ENCODE measurements at places on chromosomes 4 and X.

- DNase-seq, result no peak
These were observed 366.2 kb upstream of the CLNK start for GRCh38 chr4:11050766-11051165.

- peak; percentile 36 for DNase-seq
These were observed 80.0 kb upstream of the AFAP1 start for GRCh38 chr4:8019396-8020365.

- DNase-seq, result no peak
These were observed 26.3 kb upstream of the TMEM131L start for GRCh38 chr4:153439831-153440230.

DNA sequence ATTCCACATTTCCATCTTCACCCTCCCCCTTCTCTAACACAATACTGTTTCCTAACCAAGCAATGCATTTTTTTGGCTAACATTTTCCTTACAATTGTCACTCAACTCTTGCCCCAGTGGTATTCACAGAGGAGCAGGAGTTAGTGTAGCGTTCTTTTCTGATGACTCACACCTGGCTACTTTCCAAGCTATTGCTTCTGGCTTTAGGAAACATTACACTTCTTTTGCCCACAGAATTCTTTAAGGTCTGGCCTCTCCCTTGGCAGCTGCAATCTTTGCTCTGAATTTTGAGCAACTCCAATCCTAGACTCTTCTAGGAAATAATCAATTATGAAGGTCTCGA is 27.5 kb upstream of the PDGFC start:
- no peak for DNase-seq

GRCh38 chr4:64497491-64497890 is 88.2 kb upstream of the TECRL start:
- DNase-seq, result no peak

- DNase-seq, result no peak
These were observed 179.1 kb upstream of the ANXA3 start for GRCh38 chr4:78372355-78372988.

- DNase-seq, result no peak
These were observed 20.3 kb downstream of the QRFPR start for GRCh38 chr4:121360495-121360894.

- no peak for DNase-seq
These were observed 122.4 kb downstream of the RASL11B start for GRCh38 chr4:52984462-52984881.

DNA sequence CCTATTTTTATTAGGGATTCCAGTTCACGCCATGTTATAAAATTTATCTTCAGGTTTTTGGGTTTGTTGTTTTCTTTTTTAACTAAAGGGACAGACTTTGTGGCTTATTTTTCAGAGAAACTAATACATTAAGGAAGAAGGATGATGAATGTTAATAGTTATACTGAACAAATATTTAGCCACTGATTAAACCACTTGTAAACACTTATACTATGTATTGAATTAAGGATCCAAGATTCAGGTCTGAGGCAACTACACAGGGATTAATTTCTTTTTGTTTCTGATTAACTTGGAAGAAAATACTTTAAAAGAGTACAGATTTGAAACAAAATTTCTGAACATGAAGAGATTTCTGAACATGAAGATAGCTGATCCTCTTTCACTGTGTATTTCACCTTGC is 82.8 kb upstream of the NAP1L5 start:
- no peak for DNase-seq

- DNase-seq, result no peak
These were observed 8.1 kb downstream of the TCEAL3 start for GRCh38 chrX:103615781-103616371.

DNA sequence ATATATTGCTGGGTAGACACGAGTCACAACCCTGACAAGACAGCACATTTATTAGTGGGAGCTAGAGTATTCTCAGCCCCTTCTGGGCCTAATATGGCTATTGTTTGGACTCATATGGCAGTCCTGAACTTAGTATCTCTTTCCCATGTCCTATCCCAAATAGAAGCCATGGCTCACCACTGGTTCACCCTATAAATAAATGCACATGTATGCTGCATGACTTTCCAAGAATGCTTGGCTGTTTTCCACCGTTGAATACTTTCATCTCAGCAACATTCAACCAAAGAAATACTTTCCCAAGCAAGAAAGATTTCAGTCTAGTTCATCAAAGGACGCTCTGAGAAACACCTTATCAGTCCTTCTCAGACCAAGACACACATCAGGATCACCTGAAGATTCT is 36.7 kb downstream of the SMPX start:
- no peak for DNase-seq

- no peak for DNase-seq
These were observed 382.0 kb downstream of the GABRG1 start for GRCh38 chr4:45741897-45742296.

DNA sequence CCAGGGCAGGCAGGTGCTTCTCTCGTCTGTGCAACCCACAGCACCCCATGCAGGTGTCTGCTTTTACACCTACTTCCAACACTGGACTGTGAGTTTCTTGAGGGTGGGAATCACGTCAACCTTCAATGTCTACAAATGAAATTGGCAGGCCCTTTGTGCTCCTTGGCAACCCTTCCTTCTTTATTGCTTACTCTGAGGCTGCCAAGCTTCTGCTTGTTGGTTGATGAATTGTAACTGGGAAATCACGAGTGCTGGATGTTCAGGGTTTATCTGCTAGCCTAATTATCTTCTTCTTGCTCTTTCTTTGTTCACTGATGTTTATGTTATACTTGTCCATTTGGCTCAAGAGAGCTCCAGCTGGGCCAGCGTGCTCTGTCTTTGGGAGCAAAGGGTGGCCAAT is 2.5 kb upstream of the DGAT2L6 start:
- DNase-seq, result no peak

DNA sequence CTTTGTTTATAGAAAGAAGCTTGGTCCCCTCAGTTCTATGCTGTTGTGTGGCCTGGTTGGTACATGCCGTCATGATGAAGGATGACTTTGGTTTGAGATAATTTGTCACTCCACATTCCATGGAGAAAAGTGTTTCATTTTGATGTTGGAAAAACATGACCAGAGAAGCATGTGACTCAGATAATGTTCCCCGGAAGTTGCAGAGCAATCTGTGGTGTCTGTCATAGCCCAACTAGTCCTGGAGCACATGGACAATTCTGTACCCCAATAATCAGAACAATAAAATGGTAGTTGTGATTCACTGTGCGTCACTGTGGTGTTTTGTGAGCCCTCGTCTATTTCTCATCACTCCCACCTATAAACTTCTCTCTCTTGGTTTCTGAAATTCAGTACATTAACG is 85.1 kb downstream of the PDK3 start:
- no peak for DNase-seq

- DNase-seq, result no peak
These were observed 813 bp downstream of the TLR7 start for GRCh38 chrX:12867685-12868084.

DNA sequence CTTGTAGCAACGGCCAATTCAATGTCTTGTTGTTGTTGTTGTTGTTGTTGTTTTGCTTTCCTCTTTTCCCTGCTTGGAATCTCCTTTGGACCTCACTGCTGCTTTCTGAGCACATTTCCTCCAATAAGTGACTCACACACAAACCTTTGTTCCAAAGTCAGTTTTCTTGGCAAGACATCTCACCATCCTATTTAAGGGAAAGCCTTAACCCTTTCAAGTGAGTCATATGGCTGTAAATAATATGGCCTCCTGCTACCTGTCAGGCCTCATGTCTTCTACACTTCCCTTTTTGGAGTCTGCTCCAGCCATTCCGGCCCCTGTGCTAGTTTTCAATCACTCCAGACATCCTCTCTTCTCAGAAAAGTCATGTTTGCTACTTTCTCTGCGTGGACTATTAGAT is 79.5 kb upstream of the MAGEB10 start:
- DNase-seq, result no peak

DNA sequence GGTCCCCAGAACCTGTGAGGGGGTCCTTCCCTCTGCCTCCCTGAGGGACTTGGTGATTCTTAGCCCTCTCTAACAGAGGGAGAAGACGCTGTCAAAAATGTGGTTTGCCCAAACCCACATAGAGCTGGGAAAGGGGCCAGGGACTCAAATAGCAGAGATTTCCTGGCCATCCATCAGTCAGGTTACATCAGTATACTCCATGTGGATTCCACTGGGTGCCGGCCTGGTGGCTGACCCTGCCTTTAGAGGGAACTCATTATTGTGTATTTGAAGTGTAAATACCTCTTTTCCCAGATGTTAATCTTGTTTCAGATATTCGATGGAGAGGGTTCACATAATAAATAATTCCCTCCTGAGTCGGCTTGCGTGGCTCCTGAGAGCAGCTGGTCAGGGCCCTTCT is 130.3 kb downstream of the TBL1X start:
- DNase-seq, result no peak

DNA sequence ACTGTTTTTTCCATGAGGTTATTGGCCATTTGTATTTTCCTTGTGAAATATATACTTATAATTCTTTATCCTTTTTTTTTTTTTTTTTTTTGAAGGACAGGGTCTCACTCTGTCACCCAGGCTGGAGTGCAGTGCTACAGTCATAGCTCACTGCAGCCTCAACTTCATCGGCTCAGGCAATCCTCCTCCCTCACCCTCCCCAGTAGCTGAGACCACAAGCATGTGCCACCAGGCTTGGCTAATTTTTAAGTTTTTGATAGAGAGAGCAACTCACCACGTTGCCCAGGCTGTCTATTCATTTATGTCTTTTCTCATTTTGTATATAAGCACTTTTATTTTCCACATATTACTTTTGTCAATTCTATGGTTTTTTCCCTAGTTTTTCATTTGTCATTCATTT is 16.8 kb downstream of the RBPJ start:
- no peak for DNase-seq

GRCh38 chr4:35038845-35039244 is 1205.5 kb downstream of the ARAP2 start:
- DNase-seq, result no peak

GRCh38 chr4:55866290-55866907 is 13.0 kb downstream of the EXOC1 start:
- no peak for DNase-seq

GRCh38 chrX:101918751-101919150 is 13.1 kb downstream of the ZMAT1 start:
- DNase-seq, result no peak

GRCh38 chrX:103927030-103927429 is 35.4 kb upstream of the TMSB15B start:
- DNase-seq, result no peak

GRCh38 chrX:108029928-108030711 is 14.7 kb upstream of the VSIG1 start:
- DNase-seq, result no peak

- DNase-seq, result no peak
These were observed 766.9 kb upstream of the IGFBP7 start for GRCh38 chr4:57877047-57877458.

DNA sequence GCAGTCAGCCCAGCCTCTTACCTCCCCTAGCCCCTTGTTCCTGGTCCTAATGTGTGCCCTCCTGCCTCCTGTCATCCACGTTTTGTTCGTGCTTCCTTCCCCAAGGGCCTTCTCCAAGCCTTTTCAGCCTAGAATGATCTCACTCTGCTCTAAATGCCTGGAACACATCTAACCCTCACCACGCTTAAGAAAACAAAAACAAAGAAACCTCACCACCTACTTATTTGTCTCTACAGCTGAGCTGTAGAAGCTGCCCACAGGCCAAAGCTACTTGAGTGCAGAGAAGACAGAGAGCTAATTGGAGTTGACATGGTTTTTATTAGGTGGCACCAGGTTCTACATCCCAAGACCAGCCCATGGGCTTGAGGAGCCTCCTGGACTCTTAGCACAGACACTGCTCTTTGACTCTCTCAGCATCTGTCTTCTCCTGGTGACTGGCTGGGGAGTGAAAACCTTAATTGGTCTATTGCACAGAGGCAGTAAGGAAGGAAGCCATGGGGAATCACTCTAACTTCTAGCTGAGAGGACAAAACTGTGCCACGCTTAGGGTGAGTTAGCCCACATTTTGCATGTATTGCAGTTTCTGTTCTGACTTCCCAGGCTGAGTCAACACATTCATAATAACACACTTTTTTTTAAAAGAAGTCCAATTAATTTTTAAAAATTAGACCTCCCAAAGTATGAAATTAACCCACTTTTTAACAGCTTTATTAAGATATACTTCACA is 52.3 kb upstream of the PDK3 start:
- DNase-seq, result no peak

DNA sequence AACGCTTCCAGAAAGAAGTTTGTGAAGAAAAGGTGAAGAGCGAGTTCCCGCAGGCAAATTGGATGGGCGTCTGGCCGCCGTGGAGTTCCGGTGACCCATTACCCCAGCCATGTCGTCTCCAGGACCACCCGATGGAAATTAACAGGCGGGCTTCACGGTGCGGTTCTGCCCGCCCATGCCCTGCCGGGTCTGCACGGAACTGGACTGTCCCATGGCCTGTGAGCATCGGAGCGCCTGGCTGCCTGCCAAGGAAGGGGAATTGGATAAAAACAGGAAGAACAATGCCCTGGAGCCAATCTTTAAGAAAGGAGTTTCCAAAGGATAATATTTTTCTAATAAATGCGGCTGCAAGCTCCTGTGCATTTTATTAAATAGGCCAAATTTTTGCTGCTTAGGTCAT is 319.8 kb upstream of the SLC7A11 start:
- no peak for DNase-seq

DNA sequence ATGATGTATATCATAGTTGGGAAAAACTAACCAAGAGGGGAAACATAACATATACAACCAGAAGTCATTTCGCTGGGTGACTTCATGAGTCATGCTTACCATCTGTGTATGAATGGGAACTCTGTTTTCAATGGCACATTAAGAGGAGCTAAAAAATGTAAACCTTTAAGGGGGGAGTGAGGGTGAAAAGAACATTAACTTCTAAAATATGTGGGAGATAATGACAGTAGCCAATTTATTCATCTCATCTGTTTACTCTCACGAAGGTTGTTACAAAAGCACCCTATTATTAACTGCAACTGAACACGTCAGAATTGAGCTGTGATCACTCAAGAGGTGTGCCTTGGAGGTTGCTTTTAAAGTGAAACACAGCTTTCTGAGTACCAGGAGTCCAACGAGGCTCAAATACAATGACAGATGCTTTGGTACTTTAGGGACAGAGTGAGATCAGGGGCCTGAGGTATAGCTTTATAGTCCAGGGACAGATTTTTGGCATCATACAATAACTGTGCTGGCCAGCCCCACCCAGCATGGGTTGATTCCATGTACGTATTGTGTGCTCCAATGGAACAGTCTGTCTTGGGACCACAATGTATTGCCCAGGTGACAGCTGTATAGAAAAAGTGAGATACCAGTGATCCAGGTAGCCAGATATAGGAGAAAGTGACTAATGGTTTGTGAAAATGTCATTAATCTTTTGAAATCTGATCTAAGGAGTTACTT is 107.3 kb downstream of the AMMECR1 start:
- no peak for DNase-seq

Measured in head of caudate nucleus (tissue), 42 donors.